ENCODE measurements at places on chromosomes 7 and 10.

DNA sequence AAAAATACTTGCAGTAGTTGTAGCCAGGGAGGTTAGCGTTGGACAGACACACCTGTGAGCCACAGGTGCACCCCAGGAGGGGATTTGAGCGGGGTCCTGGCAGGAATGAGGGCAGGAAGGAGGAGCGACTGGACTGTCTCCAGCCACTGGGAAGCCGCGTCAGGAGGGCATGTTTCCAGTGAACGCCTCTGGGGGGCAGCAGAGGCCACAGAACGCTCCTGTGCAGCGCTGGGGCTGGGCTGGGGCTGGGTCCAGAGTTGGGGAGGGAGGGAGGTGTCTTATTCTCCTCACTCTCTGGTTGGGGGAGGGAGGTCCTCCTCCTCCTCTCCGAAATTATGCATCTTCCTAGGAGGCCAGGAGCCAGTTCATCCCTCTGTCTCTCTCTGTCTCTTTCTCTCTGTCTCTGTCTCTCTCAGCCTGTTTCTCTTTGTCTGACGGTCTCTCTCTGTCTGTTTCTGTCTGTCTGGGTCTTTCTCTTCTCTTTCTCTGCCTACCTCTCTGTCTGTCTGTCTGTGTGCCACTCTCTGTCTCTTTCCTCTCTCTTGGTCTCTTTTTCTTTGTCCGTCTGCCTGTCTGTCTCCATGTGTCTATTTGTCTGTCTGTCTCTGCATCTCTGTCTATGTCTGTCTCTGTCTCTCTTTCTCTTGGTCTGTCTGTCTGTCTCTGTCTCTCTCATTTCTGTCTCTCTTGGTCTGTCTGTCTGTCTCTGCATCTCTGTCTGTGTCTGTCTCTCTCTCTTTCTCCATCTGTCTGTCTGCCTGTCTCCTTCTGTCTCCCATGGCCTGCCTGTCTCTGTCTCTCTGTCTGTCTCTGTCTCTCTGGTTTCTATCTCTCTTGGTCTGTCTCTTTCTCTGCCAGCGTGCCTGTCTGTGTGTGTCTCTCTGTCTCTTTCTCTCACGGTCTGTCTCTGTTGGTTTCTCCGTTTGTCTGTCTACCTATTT, 9.9 kb upstream of the PSMG3 start:
- peak; percentile 85 for DNase-seq

DNA sequence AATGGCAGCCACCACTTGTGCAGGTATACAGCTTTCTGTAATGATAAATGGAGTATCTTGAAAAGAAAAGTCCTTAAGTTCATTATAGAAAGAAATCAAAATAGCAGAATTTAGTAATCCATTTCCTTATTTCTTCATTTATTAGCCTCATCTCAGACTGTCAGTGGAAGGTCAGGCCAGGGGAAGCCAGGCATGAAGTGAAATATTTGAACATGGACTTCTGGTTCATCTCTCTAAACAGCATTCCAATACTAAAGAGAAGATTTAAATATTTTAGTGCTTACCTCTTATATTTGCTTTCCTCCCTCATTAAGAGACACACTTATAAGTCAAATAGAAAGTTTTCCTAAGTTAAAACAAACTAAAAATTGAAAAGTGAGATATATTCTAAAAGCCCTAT, 26.8 kb downstream of the TRDMT1 start:
- DNase-seq, result no peak

DNA sequence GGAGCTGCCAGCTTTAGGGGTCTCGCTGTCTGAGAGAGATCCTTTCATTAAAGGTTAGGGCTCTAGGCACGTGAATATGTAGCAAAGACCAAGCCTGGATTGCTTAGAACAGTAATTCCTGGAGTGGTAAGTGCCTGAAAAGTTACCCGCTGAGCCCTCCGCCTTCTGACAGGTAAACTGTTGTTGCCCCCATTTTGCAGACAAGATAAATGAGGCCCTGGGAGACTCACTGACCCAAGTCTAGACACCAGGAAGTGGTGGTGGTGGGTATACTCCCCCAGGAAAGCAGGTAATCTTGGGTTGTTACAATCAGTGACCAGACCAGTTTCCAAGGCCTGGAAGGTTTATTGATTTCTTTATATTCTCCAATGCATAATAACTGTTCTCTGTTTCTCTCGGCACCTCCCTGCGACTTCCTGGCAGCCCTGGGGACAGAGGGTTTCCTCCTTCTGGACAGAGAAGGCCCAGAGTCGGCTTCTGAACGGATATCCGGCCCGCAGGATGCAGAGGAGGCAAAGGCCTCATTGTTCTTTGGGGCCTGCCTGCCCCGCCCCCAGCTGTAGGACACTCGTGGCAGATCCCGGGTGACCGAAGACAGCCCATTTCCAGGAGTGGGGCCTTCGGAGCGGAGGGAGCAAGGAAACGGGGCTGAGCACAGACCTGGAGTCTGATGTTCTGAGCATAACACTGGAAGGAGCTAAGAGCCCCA, 1.3 kb upstream of the GRK5 start:
- peak; percentile 77 for DNase-seq

DNA sequence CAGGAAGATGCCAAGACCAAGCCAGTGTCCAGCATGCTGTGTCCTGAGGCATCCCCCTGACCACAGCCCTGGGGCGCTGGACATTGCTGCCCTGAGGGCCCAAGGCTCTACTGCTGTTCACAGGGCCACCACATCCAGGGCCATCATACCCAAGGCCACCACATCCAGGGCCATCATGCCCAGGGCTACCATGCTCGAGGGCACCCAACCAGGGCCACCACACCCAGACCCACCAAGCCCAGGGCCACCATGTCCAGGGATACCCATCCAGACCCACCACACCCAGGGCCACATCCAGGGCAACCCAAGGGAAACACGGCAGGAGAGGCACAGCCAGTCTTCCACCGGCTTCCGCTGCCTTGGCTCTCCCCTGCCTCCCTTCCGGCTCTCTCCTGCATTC, 17.1 kb downstream of the STK32C start:
- DNase-seq, result no peak

- DNase-seq, result no peak
These were observed 181.9 kb downstream of the CCDC3 start for GRCh38 chr10:12819656-12820055.

- no peak for DNase-seq
These were observed 136.6 kb downstream of the SPAG6 start for GRCh38 chr10:22481687-22482539.

DNA sequence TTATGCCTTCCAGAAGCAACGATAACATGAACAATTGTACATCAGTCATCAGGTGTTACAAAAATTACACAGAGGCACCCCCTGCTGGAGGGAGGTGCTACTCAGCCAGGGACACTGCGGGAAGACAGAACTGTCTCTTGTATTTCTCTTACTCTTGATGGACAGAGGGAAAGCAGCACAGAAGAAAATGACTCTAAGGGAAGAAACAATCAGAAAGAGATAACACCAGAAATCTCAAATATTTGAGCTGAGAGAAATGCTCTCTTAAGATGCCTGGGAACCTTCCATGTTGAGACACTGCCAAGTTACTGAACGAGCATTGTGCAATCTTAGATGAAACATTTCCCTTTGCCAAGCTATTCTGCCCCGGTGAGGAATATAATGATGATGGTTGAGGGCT, 227.6 kb upstream of the NPSR1 start:
- peak; percentile 65 for DNase-seq

DNA sequence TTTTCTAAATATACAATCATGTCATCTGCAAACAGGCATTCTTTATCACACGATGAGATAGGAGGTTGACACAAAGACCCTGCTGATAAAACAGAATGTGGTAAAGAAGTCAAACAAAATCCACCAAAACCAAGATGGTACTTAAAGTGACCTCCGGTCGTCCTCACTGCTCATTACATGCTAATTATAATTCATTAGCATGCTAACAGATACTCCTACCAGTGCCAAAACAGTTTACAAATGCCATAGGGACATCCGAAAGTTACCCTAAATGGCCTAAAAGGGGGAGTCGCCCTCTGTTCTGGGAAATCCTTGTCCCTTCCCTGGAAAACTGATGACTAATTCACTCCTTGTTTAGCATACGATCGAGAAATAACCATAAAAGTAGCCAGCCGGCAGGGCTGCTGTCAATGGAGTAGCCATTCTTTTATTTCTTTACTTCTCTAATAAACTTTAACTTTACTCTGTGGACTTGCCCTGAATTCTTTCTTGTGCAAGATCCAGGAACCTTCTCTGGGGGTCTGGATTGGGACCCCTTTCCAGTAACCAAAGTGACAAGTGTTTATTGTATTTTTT, 126.6 kb downstream of the CCDC71L start:
- no peak for DNase-seq

DNA sequence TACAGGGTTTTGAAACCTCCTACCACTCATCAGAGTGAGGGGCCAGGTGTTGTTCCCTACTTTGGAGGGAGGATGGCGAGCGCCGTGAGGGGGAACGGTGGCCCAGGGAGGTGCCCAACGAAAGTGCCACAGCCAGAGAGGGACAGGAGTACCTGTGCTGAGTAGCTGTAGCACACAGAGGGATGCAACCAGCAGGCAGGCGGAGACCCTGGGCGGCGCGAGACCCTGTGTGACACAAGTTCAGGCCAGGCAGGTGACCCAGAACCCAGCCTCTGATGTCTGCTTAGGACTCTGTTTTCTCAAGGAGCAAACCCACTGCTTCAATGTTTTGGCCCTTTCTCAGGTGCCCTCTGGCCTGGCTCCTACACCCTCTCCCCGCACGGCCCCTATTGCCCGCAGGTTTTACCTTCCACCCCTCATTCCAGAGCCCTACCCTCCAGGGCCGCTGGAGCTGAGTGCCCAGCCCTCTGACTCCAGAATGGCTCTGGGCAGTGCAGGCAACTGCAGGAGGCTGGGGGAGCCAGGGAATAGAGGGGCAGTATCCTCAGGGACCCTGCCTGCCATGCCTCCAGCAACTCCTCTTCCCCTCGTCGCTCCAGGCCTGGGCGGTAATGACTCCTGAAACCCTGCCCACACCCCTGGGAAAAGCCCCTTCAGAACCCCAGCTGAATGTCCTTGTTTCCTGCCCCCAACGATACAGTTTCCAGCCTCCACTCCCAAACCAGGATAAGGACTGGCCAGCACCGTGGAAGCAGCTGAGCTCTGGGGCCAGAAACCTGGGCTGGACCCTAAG, 164.1 kb upstream of the RHEB start:
- no peak for DNase-seq

- no peak for DNase-seq
These were observed 400.4 kb upstream of the POM121L12 start for GRCh38 chr7:52635021-52635420.

GRCh38 chr7:107463139-107464078, 6.4 kb upstream of the GPR22 start:
- peak; percentile 77 for DNase-seq

DNA sequence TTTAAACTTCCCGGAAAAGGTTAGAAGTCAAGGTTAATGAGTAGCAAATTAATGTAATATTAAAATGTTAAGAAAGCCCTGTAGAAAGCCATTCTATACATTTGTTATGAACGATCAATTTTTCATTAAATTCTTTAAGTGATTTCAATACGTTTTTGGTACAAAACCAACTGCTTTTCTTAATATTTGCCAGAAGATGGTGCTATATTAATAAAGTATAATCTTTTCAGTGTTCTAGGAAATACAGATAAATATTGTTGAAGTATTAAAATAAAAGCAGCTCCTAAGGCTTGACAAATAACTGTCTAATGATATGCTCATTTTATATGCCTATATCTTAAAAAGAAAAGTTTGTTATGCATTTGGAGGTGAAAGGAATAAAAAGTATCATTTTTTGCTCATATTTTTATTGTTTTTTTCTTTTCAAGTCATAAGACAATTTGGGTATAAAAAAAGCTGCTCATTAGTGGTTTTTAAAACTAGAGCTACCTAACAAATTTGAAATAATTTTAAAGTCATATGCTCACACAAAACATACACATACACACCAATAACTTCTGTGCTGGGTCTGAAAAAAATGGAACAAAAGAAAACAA, 130.3 kb upstream of the POT1 start:
- DNase-seq, result peak; percentile 61

GRCh38 chr10:63716016-63716580, 194.9 kb downstream of the REEP3 start:
- DNase-seq, result no peak

DNA sequence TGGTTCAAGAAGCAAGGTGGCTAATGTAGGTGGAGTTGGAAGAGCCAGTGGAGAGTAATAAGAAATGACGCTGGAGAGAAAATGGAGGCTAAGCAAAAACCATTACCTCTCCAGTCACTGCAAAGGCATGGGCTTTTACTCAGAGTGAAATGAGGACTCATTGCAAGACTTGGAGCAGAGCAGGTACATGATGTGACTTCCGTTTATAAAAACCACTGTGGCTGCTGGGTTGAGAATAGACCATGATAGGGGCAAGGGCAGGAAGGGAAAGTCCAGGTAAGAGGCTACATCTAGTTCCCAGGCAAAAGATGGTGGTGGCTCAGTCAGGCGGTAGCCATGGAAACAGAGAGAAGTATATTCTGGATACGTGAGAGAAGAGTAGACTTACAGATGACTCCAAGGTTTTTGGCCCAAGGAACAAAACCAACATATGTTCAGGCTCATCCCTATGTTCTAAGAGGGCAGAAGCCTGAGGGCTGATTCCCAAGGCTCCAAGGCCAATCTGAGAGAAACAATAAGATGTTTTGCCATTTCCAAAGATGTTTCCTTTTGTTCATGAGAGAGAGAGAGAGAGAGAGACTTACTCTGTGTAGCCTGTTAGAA, 21.5 kb upstream of the PDE1C start:
- DNase-seq, result no peak

DNA sequence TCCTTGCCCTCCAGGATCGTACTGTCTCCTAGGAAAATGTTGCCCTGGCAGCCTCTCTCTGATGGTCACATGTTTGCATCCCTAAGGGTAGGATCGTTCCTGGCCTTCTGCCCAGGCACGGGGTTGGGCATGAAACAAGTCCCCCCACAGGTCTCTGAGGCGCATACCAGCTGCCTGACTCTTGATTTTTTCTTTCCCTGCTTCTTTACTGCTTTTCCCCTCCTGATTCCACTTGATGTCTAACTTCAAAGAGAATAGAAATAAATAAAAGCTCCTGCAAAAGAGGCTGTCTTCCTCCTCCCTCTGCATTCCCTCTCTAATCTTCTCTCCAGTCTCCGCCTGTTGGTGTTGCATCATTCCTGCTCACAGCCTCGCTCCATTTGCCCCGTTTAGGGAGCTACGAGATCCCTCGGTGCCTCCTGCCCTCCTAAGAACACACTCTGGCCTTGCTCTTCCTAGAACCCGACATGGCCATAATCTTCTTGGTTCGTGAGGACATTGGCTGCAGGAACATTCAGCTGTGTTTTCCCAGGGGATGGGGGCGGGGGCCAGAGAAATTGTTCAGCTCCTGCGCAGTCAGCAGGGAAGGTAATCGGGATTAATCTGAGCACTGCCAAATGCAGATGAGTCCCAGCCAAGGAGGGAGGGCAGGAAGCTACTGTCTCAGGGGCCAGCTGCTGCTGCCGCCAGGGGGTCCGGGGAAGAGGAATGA, 26.0 kb downstream of the LEP start:
- no peak for DNase-seq

DNA sequence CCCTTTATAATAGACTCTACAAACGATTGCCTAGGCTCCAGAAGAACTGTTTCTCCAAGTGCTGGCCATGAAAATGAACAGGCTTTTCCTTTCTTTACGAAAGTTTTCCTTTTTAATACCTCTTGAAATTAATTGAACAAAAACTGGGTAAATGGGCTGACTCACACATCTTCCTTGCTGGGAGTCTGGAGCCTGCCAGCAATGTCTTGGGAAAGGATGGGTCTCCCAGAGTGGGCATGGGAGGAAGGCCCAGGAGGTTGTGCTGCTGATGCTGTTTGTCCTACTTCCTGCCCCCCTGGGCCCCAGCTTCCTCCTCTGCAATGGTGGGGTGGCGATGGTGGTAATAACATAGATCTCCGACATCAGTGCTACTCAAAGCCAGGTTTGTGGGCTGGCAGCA, 174.1 kb downstream of the RPS24 start:
- no peak for DNase-seq
